ENCODE measurements at places on chromosomes 11 and 22.

- DNase-seq, result no peak
These were observed 785.4 kb upstream of the API5 start for GRCh38 chr11:42526426-42526825.

DNA sequence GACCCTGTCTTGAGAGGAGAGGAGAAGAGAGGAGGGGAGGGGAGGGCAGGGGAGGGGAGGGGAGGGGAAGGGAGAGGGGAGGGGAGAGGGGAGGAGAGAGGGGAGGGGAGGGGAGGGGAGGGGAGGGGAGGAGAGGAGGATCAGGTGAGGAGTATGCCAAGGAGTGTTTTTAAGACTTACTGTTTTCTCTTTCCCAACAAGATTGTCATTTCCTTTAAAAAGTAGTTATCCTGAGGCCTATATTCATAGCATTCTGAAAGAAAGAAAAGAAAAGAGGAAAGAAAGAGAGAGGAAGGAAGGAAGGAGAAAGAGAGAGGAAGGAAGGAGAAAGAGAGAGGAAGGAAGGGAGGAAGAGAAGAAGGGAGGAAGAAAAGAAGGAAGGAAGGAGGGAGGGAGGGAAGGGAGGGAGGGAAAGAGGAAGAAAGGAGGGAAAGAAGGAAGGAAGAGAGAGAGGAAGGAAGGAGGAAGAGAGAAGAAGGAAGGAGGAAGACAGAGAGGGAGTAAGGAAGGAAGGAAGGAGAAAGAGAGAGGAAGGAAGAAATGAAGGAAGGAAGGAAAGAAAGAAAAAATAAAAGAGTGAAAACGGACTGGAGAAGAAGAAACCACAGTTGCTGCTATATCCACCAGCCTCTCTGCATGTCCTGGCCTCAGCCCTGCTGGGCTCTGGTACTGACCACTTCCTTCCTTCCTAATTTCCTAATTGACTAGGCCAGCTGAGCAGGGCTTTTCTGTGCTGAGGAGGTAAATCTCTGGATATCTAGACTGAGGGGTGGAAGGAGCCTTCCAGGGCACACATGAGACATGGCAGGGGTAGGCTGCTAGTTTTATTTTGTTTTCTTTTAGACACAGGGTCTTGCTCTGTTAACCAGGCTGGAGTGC is 1.1 kb upstream of the SAA1 start:
- DNase-seq, result no peak

DNA sequence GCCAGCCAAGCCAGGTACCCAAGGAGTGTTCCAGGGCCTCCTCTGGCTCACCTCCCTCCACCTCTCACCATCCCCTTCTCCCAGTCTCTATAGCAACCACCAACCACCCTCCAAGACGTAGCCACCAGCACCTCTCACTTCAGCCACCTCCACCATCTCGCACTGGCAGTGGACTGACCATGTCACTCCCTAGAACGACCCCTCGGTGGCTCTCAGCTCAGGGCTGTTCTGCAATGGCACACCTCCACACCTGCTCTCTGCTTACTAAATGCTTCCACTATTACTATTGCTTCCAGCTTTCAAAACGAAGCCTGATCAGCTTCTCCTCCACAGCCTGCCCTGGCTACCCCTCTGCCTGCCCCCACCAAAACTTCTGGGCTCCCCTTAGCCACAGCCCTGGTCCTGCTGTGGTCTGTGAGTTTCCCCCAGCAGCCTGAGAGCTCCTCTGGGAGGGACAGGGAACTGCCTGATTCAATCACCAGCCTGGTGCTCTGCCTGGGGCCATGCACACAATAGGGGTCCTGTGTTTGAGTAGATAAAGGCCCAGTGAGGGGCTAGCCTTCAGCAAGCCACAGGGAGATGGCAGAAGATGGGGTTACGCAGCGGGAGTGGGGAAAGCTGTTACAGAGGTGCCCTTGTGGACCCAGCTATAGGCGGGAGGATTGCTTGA is 17.5 kb upstream of the CBX7 start:
- DNase-seq, result no peak

DNA sequence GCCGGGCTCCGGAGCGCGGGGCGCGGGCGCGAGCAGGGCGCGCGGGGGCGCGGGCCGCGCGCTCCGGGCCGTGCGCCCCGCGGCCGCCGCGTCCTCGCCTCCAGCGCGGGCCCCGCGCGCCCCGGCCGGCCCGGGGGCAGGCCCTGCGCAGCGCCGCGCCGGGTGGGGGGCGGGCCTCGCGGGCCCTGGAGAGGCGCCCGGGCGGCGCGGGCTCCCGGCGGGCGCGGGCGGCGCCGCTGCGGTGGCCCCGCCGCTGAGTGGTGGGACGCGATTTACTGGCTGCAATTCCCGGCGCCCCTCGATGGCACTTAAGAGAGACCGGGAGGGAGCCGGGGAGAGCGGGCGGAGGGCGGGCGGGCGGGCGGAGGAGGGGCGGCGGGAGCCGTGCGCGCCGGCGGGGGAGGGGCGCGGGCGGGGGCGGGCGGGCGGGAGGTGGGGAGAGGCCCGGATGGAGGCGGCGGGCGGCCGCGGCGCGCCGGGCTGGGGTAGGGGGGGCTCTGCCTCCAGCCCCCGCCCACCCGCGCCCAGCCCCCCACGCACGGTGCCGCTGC is 73.2 kb upstream of the TCF20 start:
- no peak for DNase-seq

- no peak for DNase-seq
These were observed 1404.2 kb downstream of the BRD1 start for GRCh38 chr22:48423481-48423911.

DNA sequence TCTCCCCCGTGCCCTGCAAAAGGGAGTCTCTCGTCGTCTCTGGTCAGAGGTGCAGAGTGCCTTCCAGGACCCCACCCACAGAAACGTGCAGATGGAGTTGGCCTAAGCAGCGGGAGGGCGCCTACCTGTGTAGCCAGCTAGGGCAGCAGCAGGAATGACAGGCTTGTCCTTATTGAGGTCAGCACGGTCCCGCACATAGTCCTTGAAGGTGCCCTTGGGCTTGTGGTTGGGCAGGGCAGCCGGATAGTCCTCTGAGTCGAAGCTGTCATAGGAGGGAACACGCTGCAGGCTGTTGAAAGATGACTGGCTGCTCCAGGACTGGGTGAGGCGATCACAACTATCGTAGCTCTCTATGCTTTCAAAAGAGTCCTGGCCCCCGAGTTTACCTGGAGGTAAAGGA is 107.3 kb downstream of the ETS1 start:
- DNase-seq, result no peak
